NCI-H187 (cell line): ENCODE measurements at places on chromosomes 13 and 19.

- no peak for DNase-seq
Observed at GRCh38 chr19:3908266-3909054, 24.4 kb upstream of the NMRK2 start.

- no peak for DNase-seq
Observed at GRCh38 chr13:111323950-111324651, 3.7 kb downstream of the TEX29 start.

DNA sequence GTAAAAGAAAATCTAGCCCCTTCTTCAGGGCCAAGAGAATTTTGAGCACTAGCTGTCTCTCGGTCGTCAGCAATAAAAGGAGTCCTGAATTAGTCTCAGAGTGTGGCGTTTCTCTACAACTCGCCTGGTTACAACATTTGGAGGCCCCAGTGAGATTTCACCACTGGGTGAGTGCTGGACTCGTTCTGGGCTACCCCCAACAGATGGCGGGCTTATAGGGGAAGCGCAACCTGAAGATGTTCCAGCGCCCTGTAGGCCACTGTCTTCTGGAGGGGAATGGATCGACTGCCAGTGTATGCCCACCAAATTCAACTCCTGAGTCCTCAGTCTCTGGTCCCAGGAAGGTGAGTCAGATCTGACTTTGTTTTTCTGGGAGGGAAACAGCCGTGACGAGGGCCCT, 11.7 kb upstream of the ZNF181 start:
- DNase-seq: no peak

DNA sequence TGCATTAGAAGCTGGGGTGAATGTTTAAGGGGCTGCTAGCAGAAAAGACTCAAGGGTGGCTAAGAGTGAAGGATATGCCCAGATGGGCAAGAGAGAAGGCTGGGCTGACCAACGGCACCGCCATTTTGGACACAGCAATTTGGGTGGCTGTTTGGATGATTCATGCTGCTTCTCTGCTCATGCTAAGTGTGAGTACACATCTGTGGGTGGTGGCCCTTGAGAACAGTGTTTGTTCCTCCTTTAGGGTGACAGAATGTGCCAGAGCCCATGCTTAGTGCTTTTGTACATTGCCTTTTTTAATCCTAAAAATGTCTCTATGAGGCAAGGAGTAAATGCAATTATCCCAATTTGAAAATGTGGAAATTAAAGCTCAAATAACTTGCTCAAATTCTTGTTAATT, 9.8 kb downstream of the CBY2 start:
- no peak for DNase-seq

DNA sequence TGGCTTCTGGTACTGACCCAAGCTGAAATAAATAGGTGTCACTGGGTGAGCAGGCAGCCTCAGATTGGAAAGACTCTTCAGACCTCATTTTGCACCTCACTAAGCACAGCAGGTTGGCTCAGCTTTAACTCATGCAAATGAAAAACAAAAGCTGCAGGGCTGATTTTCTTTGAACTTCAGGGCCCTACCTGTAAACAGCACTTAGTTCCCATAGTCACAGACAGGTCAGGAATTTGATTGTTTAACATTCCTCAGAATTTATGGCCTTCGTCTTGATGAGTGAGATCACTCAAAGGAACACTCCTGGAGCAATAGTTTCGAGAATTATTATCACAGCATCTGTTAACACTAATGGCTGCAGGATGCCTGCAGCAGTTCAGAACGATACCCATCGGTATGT, 718.5 kb downstream of the EFNB2 start:
- DNase-seq: no peak

GRCh38 chr19:11115042-11115441, 25.8 kb downstream of the LDLR start:
- DNase-seq: no peak

DNA sequence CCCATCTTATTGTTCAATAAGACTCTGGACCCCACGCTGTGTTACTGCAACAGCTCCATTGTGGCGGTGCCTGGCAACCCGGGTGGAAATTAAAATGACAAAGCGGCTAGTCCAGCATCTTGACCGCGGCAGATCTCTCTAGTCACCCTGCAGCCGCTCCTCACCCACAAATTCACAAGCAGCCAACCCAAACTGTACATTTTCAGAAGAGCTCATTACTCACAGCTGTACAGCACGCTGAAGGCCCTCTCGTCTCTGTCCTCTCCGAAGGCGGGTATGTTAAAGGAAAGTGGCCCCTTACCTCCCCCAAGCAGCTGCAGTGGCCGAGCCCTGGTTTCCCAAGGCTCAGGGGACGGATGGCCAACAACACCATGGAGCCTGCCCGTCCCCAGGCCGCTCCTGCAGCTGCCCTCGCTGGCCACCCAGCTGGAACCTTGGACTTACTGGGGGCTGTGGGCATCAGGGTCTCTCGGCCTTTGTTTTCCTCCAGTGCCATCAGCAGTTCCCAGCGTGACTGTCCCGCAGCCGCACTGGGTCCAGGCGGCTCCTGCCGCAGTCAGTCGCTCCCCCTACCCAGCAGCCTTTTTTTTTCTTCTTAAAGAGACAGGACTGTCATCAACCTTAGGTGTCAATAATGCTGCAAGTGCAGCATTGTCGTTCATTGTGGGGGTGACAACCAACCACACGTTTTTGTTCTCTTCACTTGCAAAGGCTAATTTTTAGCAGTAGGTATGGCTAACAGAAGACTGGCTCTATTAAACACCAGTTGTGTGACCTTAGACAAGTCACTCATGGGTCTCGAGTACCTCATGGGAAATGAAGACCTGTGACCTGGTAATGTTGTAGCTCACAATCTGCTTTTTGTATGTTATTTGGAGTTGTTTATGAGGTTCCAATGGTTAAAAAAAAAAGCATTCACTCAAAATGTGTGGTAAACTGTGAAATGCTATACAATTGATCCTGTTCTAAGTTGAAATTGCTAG, at the start of gene SACS:
Gene SACS, minus strand, starts transcription at position 532 of the 983 bp plus-strand sequence. CDS start 22,463 bp downstream, outside the sequence.
- DNase-seq: peak; percentile 78

GRCh38 chr19:54164369-54165068, 5.0 kb upstream of the LENG1 start:
- peak; percentile 48 for DNase-seq

- no peak for DNase-seq
Observed at GRCh38 chr19:34502582-34503411, 21.2 kb downstream of the WTIP start.

DNA sequence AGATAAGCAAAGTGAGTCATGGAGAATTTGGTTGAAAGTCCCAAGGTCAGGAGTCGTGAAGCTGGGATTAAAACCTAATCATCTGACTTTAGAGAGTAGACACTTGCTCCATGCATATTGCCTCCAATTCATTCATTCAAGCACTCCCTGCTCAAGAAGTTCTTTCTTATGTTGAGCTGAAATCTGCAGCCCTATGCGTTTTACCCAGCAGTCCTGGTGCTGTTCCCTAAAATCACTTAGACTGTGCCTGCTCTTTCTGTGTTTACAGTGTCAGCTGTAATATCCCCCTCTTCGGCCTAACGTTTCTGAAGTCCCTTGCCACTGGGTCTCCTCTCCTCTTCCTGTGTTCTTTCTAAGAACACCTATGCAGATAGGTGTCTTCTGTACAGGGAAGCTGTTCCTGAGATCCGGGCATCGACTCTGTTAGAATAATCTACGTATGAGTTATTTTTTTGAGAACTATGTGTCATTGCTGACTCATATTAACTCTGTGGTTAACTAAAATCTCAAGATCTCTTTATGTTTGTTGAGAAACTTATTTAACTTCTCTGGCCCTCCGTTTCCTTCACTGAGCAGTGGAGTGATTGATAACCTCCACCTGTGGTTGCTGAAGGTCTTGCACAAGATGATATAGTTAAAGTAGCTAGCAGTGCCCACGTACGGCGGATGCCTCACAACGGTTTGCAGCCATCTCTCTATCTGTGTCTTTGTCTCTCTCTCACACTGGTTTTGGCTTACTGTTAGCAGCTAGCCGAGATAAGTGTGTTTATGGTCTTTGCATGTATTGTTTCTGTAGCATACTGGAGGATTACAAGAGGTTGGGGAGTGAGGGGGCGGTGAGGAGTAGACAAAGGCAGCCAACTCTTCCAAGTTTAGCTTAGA, 4.7 kb downstream of the ALOX5AP start:
- DNase-seq: no peak

GRCh38 chr13:77789376-77789775, 91.9 kb downstream of the SLAIN1 start:
- DNase-seq: no peak

- DNase-seq: no peak
Observed at GRCh38 chr13:78398743-78399410, 204.5 kb downstream of the POU4F1 start.

DNA sequence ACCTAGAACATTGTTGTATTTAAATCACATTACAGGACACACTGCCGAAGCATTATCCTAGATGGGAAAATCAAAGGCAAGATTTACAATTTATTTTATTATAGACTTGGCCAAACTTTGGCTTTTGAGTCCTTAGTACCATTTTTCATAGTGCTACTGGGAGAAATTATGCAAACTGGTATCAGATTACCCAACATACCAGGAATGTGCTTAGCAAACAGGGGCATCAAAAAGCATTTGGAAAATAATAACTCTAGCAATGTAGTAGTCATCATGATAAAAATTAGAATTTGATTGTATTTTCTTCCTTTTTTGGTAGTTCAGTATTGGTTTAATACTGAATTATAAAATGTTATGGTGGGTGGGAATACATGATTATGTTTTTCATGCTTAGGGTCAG, 34.0 kb downstream of the GPC6 start:
- no peak for DNase-seq

- DNase-seq: no peak
Observed at GRCh38 chr13:79775830-79776229, 294.9 kb downstream of the NDFIP2 start.

DNA sequence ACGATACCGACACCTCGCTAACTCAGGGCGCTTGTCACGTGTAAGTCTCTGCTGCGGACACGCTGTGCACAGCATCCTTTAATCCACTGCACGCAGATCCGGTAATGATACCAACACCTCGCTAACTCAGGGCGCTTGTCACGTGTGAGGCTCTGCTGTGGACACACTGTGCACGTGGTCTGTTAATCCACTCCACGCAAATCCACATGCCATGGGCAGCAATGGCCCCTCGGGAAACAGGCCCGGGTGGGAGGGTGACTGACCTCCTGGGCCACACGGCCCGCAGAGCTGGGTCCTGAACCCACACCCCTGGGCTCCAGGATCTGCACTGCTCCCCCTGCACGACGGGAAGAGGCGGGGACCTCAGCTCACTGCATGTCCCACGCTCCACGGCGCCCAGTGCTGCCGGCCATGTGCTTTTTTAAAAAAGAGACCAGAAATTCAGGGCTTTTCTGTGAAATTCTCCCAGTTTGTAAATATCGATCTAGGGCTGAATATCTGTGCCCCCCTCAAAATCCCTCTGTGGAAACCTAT, 16.1 kb downstream of the SHC2 start:
- no peak for DNase-seq

DNA sequence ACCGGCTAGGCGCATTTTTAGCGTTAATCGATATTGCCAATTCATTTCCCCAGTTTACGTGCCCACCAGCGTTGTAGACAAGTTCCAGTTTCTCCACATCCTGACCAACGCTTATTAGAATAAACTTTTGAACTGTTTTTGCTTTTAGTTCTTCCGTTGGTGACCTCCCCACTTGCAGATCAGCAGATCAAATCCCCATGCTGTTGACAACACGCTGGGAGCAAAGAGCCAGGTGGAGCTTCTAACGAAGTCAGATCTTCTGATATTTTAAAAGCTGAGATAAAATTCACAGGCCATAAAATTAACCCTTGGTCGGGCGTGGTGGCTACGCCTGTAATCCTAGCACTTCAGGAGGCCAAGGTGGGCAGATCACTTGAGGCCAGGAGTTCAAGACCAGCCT, 21.2 kb downstream of the RCN3 start:
- DNase-seq: no peak

DNA sequence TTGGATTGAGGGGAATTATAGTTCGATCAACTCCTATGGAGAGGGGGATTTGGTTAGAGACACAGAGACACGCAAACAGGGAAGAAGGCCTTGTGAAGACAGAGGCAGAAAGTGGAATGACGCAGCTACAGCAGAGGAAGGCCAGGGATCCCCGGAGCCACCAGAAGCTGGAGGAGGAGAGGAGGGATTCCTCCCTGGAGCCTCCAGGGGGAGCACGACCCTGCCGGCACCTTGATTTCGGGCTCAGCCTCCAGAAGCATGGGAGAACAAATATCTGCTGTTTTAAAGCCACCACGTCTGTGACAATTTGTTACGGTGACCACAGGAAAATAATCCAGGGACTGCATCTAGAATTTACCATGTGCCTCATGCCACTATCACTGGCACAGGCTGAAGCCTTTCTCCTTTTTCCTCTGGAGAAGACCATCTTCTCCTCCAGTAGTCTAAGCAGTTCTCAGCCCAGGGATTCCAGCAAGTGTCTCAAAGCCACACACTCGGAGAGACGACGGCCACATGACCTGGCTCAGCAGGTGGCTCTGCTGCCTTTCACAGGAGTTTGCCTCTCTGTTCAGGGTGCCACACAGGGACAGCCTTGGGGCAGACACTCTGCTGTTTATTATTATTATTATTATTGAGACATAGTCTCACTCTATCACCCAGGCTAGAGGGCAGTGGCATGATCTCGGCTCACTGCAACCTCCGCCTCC, 39.9 kb upstream of the CCNE1 start:
- DNase-seq: no peak

- DNase-seq: no peak
Observed at GRCh38 chr19:16067205-16067938, 8.9 kb upstream of the TPM4 start.

DNA sequence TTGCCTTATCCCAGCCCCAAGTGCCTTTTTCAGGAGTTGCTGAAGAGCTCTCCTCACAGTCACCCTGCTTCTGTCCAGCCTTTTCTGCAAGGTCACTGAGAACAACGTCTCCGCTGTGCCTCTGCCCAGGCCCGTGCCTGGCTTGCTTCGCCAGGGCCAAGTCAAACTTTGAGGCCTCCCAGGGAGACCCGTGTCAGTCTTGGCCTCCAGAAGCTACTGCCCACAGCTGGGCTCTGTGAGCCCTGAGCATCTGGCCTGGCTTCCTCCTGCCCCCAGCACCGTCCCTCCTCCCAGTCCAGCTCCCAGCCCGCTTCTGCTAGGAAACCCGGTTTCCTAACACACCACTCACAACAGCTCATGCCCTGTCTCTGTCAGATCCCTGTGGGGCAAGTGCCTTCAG, 165.9 kb downstream of the TEX29 start:
- DNase-seq: no peak

- no peak for DNase-seq
Observed at GRCh38 chr13:104327211-104327610, 1261.0 kb upstream of the SLC10A2 start.

GRCh38 chr19:41123716-41124294, 9.6 kb downstream of the CYP2F1 start:
- DNase-seq: no peak

- no peak for DNase-seq
Observed at GRCh38 chr13:44857061-44857460, 132.2 kb downstream of the NUFIP1 start.

GRCh38 chr19:45283443-45284033, 32.5 kb downstream of the MARK4 start:
- no peak for DNase-seq
